Stimulated activated CD4-positive, alpha-beta T cell treated with anti-CD3 and anti-CD28 coated beads, Interleukin-1b, Interleukin-23, amount 100 ng/mL, for 1 hour (primary cell): ENCODE measurements at places on chromosomes 2 and 18.

DNA sequence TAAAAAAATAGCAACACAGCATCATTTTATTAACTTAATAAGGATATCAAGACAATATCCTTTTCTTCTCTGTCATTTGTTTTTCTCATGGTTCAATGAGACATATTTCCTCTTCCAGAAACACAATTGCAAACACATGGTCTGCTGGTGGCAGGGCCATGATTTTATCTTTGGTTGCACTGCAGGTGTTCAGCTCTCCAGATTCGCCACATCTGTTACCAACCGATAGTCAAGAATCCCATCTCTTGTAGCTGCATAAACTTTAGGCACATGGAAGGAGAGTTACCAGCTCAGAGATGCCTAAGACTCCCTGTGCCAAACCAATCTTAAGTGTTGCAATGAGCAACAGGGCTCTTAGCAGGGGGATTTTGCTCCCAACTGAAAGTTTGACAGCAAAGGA is 1303.2 kb upstream of the CELF4 start:
- no peak for DNase-seq

- DNase-seq = no peak
Observed at GRCh38 chr2:241268716-241269445, 46.6 kb downstream of the HDLBP start.

- DNase-seq = no peak
Observed at GRCh38 chr2:75289771-75290170, 90.5 kb upstream of the TACR1 start.

DNA sequence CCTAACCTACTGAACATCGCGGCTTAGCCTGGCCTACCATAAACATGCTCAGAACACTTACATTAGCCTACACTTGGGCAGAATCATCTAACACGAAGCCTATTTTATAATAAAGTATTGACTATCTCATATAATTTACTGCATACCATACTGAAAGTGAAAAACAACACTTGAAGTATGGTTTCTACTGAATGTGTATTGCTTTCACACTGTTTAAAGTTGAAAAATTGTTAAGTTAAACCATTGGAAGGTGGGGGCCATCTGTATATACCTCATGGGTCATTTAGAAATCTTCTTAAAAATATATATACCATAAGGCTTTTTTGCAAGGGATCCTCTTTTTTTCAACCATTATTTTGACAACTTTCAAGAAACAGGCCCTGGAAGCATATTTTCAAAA is 16.5 kb downstream of the RNF149 start:
- DNase-seq = no peak
